Anterior cingulate cortex (tissue), 58 donors: ENCODE measurements at places on chromosomes 1 and 21.
A peak's percentile ranks its signal among the peaks of the same experiment; 100 is the strongest.

DNA sequence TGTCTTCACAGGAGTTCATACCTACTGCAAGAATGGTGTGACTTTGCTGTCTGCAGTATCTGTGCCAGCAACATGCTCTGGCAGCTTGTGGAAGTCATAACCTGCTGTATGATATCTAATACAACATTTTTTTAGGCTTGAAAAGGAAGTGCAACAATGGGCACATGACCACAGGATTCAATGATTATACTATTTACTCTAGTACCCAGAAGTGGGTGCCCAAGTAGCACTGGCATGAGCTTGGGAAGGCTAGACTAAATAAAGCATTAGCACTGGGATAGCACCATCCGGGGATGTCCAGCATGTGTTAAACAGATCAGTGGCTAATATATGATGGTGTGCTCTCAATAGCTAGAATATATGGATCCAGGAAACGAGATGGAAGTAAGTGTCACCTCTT is 98.6 kb upstream of the PDE4B start:
- DNase-seq = no peak

- DNase-seq = no peak
Observed at GRCh38 chr1:209335178-209335577, 248.3 kb upstream of the CAMK1G start.

DNA sequence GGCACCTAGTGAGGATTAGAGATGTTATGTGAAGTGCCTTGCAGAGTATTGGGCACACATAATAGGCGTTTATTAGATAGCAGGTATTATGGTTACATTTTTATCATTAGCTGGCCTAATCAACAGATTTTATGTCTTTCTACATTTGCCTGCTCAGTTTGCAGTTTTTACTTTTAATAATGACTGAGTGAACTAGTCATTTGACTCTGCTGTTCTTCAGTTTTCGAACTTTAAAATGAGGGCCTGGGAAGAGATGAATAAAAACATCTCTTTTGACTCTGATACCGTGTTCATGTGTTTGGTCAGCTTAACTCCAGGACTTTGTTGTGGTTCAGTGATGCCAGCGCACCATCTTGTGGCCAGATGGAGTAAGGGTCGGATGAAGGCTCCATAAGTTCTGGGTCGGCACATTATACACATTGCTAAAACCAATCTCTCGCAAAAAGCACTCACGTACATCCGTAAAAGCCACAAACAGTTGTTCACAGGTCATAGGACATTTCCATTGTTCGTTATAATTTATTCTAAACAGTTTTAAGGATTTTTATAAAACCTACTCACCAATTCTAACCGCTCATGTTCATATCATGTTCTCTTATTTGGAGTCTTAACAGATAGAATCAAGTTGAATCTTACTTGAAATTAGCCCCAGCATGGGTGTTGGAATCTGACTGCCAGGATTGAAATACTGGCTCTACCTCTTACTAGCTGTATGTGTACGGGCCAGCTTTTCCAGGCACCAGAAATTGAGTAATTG is 78.4 kb upstream of the GPR88 start:
- peak; percentile 4 for DNase-seq

- no peak for DNase-seq
Observed at GRCh38 chr1:29197590-29197924, 15.9 kb upstream of the SRSF4 start.

GRCh38 chr1:206797534-206798383 is 25.5 kb upstream of the IL10 start:
- DNase-seq = no peak

DNA sequence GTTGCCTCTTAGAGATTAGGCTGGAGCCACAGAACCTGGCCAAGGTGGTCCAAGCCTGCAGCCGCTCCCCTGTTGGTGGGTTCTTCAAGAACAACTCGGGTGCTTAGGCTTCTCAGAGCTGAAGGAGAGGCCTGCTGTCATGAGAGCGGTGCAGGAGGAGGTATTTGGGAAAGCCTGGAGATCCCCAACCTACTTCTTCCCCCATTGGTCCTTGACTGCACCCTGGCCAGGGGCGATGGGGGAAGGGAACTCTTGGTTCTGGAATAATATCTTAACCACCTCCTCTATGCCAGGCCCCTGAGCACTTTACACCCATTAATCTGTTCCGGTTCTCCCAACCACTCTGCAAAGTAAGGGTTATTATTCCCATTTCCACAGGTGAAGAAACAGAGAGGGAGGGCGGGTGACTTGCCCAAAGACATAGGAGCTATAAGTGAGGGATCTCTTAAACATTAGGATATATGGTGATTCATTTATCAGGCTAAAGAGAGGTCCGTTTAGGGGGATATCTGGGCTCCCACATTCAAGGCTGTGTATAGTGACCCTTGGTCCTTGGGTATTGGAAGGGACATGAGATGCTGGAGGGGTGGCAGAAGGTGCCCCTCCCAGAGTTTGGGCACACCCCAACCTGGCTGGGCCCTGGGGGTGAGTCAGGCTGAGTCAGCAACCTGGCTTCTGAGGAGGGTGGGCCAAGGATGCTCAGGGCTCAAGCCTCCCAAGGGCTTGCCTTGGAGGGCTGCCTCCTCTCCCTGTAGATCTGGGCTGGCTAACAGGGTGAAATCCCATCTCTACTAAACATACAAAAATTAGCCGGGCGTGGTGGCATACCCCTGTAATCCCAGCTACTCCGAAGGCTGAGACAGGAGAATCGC is 5.2 kb downstream of the TRNP1 start:
- DNase-seq = no peak

- no peak for DNase-seq
Observed at GRCh38 chr1:161198194-161198896, 509 bp downstream of the ADAMTS4 start.

DNA sequence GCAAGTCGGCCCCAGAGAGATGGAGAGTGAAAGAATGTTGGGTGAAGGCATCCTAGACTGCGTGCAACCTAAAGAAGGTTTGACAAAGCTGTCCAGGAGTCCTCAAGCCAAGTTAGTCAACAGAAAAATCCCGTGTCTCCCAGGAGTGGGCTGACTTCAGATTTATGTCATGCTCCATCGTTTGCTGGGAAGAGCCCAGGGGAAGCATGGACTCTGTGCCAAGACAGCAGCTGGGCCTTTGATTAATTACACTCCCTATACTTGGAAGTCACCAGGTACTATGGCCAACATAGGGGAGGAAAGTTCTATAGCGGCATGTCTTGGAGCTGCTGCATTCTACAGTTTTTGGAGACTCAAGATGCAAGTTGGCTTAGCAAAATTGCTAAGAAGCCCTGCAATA is 247.4 kb downstream of the KAZN start:
- DNase-seq = no peak
